ENCODE measurements at places on chromosomes 1 and 21. TPM values are rescaled to one million over a fixed set of nuclear protein-coding genes. Genes with fewer than 3 reads are reported as not detected.

Gene C1QC
- polyA plus RNA-seq = 13.4 TPM

- no peak for DNase-seq
These were observed 897 bp downstream of the ZYG11B start for GRCh38 chr1:52727114-52727586.

DNA sequence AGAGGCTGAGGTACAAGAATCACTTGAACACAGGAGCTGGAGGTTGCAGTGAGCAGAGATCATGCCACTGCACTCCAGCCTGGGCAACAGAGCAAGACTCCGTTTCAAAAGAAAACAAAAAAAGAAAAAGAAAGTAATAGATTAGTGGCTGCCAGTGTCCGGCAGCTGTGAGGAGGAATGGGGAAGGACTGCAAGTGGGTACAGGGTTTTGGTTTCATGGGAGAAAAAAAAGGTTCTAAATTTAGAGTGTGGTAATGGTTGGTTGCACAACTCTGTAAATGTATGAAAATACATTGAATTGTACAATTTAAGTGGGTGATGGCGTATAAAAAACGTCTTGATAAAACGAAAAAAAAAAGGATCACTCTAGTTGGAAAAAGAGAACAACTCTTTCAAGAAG, 6.7 kb downstream of the TAF1A start:
- no peak for DNase-seq

- DNase-seq = no peak
These were observed 8.5 kb downstream of the MEF2D start for GRCh38 chr1:156492013-156492590.

DNA sequence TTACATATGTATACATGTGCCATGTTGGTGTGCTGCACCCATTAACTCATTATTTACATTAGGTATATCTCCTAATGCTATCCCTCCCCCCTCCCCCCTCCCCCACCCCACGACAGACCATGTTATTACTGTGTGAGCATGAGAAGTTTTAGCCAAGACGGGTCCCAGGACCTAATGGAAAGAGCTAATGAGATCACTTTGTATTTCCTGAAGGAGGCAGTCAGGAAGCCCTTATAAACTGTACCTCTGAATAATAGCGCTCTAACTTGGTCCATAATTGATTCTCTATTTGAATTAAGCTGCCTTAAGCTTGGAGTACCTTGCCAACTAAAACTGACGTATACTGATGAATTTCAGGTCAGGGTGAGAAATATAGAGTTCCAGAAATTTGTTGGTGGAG, 4.1 kb upstream of the NEGR1 start:
- DNase-seq = no peak

GRCh38 chr1:175969231-175969630, 225.8 kb upstream of the TNR start:
- peak; percentile 13 for DNase-seq

GRCh38 chr1:22702296-22703085, 8.1 kb upstream of the EPHB2 start:
- peak; percentile 76 for DNase-seq

- no peak for DNase-seq
These were observed 172.0 kb upstream of the CAMK1G start for GRCh38 chr1:209411491-209411929.

DNA sequence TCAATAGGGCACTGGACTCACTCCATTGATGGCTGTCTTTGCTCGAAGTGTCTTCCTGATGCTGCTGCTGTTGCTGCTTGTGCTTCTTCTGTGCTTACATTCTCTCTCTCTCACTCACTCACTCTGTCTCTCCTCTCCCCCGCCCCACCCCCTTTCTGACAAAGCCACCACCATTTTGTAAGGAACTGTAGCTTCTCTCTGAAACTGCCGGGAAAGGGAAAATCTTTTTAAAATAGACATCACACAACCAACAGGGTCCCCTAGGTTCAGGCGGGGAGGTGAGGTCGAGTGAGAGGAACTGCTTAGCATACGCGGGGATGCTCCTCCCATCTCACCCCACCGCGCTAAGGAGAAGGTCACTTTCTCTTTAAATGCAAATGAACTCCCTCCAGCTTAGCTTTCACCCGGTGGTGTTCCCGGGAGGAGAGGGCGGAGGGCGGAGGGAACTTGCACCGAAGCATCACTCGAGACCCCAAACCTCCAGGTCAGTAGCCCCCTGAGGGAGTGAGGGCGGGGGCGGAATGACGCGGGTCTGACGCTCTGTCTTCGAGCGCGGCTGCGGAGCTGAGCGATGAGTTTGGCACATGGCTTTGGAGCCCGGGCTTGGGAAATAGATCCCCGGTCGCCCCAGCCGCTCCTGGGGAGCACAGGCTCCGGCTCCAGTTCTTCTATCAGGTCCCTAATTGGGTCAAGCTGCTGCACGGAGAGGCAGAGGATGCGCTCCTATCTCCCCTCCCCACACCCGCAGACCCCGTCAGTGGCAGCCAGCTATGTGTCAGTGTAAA, at the start of gene CCDC28B:
Gene CCDC28B, plus strand, starts transcription at position 370 of the 785 bp plus-strand sequence. CDS start 1,341 bp downstream, outside the sequence.
- peak; percentile 73 for DNase-seq

- no peak for DNase-seq
These were observed 3.5 kb downstream of the MOB3C start for GRCh38 chr1:46612937-46613660.

Measured in hepatocyte (in vitro differentiated cells).